ENCODE measurements at places on chromosomes 12 and 14.

GRCh38 chr12:70043490-70044138 is 199.6 kb upstream of the CNOT2 start:
- DNase-seq: no peak

- peak; percentile 73 for DNase-seq
Measured at GRCh38 chr12:124321040-124321481, 26.2 kb downstream of the RFLNA start.

GRCh38 chr12:89058402-89058801 is 293.9 kb downstream of the DUSP6 start:
- no peak for DNase-seq

DNA sequence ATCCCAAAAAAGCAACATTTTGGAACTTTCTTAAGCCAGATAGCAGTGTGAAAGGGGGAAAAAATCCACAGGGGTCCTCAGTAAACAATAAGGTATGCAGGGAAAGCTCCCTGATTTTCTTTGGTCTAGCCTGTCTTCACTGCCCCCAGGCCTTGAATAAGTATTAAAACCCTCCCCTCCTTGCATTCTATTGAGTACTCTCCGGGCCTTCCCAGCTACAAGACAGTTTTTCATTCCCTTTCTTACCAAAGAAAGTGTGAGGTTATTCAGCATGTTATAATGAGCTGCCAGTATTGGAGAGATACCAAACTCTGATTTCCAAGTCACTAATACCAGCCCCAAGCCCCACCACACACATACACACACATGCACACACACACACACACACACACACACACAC is 59.8 kb upstream of the KIF21A start:
- DNase-seq: no peak

DNA sequence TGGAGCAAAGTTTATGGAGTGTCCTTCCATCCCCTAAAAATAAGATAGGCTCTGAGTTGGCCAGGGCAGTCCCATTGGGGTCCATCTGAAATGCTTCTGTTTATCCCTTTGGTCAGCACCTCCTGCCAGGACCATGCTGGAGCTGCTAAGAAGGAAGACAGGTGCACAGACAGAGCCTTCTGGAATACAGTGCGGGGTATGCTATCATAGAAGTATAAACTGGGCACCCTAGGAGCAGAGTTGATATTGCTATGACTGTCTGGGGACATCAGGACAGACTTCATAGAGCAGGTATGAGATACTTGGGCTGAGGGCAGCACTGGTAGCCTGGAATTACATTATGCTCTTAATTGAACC is 170.4 kb upstream of the HIF1A start:
- no peak for DNase-seq

- no peak for DNase-seq
Measured at GRCh38 chr12:74441872-74442271, 95.8 kb upstream of the ATXN7L3B start.

DNA sequence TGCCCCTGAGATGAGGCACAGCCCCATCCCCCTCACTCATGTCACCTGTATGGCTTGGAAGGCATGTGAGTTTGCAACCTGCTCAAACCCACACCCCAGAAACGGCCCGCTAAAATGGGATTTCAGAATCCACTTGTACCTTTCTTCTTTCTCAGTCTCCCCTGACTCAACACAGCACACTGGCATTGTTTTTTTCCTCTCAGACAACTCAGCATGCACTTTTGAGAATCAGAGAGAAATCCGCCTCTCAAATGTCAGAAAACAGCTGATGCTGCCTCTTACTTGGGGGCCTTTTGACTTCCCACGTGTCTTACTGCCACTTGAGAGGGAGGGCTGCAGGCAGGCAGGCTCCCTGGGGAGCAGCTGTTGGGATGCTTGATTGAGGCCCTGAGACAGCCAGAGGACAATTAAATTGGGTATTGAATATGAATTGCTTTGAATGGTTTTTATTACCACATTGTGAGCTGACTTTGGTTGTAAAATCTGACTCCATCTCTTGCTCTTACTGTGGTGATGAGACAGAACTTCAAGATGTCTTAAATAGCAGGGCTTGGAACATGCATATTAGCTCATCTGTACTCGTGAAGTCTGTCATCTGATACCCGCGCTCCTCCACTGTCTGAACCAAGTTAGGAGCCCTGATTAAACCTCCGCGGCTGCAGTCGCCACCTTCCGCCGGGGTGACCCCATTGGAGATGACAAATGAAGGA is 96.6 kb downstream of the APAF1 start:
- DNase-seq: peak; percentile 22

GRCh38 chr12:28950049-28950448 is 199.0 kb upstream of the FAR2 start:
- DNase-seq: no peak
